ENCODE measurements at places on chromosomes 11 and 22.

DNA sequence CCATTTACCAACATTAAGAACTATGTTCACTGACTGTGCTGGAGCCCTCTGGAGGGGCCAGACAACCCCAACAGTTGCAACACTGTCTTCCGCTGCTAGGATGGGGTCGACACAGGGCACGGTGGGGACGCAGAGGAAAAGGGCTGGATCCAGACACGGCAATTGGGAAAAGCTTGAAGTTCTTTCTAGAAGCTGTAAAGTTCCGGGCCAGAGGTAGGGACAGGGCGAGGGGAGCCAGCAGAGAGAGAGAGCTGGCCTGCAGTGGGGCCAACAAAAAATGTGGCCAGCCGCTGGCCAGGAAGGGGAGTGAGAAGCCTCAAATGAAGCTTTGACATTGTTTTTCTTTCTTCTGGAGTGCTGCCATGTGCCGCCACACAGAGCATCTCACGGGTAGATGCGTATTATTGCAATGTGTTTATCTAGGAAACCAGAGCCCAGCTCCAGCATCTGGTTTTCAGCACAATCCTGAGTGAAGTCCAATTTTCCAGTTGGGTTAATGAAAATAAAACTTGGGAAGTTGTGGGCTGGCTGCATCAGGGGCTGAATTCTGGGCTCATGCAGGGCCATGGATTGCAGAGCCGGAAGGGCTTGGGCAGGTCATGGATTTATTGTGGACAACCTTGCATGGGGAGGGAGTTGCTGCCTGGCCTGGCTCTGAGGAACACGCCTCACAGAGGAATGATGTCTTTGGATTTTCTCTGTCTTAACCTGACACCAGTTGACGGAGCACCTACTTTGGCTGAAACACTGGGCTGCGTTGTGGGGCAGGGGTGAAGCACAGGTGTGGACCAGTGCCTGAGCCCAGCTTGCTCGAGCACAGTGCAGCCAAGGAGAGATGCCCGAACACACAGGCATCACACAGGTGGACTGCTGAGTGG is 67.6 kb upstream of the AMPD3 start:
- DNase-seq = no peak

DNA sequence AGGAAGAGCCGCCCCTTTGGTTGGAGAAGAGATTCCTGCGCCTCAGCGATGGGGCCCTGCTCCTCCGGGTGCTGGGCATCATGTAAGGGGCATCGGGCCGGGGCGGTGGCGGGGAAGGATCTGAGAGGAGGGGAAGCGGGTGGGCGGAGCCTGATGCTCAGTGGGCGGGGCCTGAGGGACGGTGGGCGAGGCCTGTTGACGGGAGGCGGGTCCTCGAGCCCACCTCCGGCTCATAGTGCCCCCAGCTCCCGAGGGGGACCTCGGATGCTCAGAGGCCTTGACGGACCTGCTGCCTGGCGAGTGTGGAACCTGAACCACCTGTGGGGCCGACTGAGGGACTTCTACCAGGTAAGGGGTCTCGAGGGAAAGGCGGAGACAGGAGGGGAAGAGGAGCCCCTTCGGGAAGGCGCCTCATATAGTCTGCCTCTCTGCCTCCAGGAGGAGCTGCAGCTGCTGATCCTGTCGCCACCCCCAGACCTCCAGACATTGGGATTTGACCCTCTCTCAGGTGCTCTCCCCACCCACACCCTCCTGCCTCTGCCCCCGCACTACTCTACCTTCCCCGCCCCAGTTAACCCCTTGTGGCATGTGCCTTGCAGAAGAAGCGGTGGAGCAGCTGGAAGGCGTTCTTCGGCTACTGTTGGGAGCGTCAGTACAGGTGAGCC is 799 bp downstream of the CCDC88B start:
- DNase-seq = peak; percentile 69

- no peak for DNase-seq
Observed at GRCh38 chr11:17580271-17580670, 33.2 kb downstream of the OTOG start.

DNA sequence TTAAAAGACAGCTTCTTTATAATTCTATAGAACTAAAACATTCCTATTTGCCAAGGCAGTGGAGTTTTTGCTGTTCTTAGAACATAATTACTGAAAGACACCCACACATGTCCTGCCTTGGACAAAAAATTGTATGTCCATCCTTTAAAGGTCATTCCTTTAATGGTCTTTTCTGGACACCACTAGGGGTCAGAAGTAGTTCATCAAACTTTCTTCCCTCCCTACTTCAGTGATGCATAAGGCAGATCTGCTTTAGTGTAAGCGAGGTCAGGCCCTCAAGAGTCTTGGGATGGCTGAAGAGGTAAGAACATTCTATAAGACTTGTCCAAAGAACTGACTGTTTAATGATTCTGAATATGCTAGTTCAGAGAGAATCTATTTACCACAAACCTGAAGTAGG is 4.3 kb upstream of the OR51V1 start:
- DNase-seq = no peak

GRCh38 chr22:19359554-19360299 is 68.2 kb upstream of the CLTCL1 start:
- DNase-seq = no peak

DNA sequence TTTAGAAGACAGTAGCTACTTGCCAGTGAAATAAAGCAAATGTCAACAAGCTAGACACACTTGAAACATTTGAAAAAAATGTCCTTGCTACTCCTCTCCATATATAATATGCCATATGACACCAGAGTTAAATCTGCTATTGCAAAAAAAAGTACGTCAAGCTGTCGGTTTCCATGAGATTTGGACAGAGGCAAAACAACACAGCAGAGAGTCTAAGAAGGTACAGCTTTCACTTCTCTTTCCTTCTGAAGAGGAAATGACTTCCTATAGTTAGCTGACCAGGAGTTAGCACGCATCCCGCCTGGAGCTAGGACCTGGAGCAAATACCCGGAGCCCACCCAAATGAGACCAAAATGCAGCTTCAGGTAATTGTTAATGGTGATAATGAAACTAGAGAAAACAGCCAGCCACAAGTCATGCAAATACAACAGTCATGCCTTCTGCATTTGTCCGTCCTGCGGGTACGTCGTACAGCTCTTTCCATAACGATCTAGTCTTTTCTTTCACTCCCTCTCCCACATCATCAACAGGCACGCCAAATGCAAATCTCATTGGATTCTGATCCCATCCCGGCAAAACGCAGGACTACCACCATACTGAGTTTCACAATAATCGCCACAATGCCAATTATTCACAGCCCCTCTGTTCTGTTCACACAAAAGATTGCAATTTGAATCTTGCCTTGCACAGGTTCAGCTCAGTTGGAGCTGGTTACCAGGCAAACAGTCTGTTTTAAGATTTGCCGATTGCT is 395.0 kb upstream of the CCDC90B start:
- no peak for DNase-seq

- DNase-seq = no peak
Observed at GRCh38 chr11:129658526-129658867, 157.2 kb upstream of the TMEM45B start.

DNA sequence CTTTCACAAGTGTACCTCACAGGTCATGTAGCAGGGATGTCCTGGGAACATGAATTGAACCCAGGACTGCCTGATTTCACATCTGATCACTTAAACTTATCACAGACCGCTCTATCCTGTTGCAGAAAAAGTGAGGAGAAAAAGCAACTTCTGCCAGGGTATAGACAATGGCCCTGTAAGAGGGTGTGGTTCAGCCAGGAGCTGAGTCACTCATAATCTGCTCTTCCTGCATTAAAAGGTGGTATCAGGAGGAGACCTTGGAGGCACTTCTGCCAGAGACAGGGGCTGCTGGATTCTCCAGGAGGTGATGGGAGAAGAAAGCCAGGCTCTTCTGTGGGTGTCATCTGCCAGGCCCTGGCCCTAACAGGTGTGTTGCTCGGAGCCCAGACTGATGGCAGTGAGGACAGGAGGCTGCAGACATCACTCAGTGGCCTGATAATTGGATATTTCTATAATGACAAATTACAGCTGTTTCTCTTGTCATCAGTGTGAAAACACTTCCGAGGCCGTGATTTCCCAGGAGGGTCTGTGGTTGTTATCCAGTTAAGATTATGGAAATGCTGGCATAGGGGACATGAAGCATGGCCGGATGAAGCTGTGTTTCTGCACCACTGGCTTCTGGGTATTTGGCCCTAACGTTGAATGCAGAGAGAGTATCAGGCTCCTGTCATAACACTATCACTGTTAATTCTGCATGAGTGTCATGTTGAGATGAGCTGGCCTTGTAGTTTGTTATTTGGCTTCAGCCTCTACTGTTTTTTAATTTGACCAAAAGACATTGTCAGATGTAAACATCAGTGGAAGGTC is 125.1 kb upstream of the ZBED5 start:
- DNase-seq = no peak

GRCh38 chr11:56396047-56396446 is 16.4 kb upstream of the OR5AL1 start:
- DNase-seq = no peak

DNA sequence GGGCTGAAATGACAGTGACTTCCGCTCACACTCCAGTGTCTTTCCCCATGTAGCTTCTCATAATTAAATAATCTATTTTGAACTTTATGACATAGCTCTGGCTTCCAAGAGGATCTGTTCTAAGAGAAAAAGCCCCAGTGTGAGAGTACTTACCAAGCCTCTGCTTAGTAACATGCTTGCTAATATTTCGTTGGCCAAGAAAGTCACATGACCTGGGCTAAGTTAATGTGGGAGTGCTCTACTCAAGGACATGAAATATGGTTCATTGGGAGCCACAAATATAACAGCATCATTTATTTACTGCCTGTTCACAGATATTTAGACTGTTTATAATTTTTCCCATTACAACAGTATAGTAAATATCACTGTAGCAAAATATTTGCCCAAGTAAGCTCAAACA is 42.5 kb downstream of the CCDC73 start:
- DNase-seq = no peak

GRCh38 chr11:12288212-12288930 is 89.0 kb upstream of the PARVA start:
- DNase-seq = peak; percentile 29

GRCh38 chr22:42769574-42770447 is 49.1 kb upstream of the A4GALT start:
- DNase-seq = no peak

GRCh38 chr11:1843098-1843473 is 4.3 kb downstream of the TNNI2 start:
- no peak for DNase-seq

DNA sequence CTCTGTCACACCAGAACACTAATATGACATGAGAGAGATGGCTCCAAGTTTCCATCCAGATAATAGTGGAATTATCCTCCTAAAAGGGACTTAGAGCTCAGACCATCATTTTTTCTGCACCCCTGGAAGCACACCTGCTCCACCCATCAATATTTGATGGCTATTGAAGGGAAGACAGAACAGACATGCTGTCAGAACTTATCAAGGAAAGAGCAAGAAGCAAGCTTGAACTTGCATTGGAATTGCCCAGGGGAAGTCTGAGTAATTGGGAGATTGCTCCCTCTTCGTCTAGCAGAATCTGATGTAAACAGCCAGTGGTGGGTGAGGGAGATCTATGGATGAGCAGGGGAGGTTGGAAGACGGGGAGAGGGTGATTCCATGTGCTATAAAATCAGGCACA is 874.4 kb upstream of the TENM4 start:
- DNase-seq = no peak

GRCh38 chr11:61832754-61833153 is 4.7 kb downstream of the FADS2 start:
- no peak for DNase-seq

GRCh38 chr22:20446383-20446970 is 8.9 kb upstream of the SCARF2 start:
- no peak for DNase-seq

- no peak for DNase-seq
Observed at GRCh38 chr11:70327717-70328116, 57.2 kb downstream of the PPFIA1 start.

GRCh38 chr11:111205632-111206385 is 39.7 kb upstream of the POU2AF2 start:
- DNase-seq = no peak

- DNase-seq = no peak
Observed at GRCh38 chr11:12871788-12872321, 137.3 kb upstream of the RASSF10 start.
